CD8-positive, alpha-beta memory T cell (primary cell): ENCODE measurements at places on chromosomes 4 and X.

DNA sequence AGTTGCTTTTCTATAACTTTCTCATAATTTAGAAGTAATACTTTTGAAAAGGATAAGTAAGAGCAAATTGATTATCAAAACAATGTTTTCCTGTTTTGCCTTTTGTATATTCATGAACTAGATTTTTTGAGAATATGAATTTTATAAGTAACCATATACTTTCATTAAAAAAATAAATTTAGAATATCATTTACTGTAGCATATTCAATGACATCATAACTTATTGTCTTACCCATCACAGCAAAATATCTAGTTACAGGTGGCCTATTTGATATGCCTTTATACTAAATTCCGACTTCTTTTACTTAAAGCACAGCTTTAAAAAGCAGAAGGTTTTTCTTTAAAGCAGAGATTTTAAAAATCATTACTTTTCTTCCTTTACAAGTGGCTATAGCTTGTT is 20.1 kb downstream of the BLTP1 start:
- no peak for DNase-seq
- peaks cover 7% of the 10 kb centered on the region for H3K36me3 ChIP-seq
- peaks cover 5% of the 10 kb centered on the region for H3K4me1 ChIP-seq
- no peak overlapping the region for H3K4me3 ChIP-seq

DNA sequence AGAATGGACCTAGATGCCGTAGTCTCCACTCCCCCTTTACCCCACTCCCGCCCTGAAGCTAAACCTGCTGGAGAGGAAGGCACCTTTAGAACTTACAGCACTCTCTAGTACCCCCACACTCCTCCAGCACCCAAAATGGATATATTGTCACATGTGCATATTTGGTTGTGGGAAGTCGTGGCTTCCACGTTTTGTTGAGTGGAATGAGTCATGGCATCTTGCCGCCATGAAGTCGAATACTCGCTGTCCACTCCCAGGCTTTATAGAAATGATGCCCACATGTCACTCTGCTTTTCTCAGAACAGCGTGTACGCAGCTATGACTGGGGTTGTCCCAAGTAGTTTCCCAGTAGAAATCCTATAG is 545 bp downstream of the ABCE1 start:
- peaks cover 57% of the 10 kb centered on the region for H3K4me1 ChIP-seq
- H3K4me3 ChIP-seq, result peak overlapping the region; percentile 87
- peak overlapping the region; percentile 95 for H3K27ac ChIP-seq
- H3K27me3 ChIP-seq, result no peaks in the 10 kb centered on the region
- DNase-seq, result no peak

GRCh38 chrX:7447801-7448499 is 300.0 kb upstream of the PUDP start:
- H3K27me3 ChIP-seq, result no peaks in the 10 kb centered on the region
- DNase-seq, result no peak
- H3K4me3 ChIP-seq, result no peak overlapping the region
- no peaks in the 10 kb centered on the region for H3K36me3 ChIP-seq

- H3K27ac ChIP-seq, result no peak overlapping the region
- H3K4me1 ChIP-seq, result no peaks in the 10 kb centered on the region
- H3K4me3 ChIP-seq, result no peak overlapping the region
Observed at GRCh38 chrX:107894038-107894437, 68.4 kb downstream of the MID2 start.

- H3K36me3 ChIP-seq, result peaks cover 16% of the 10 kb centered on the region
- H3K4me3 ChIP-seq, result no peak overlapping the region
- H3K27ac ChIP-seq, result no peak overlapping the region
- H3K4me1 ChIP-seq, result no peaks in the 10 kb centered on the region
Observed at GRCh38 chrX:41137589-41137988, 52.3 kb downstream of the USP9X start.

- no peaks in the 10 kb centered on the region for H3K4me1 ChIP-seq
- no peak for DNase-seq
- H3K27ac ChIP-seq, result no peak overlapping the region
- no peaks in the 10 kb centered on the region for H3K27me3 ChIP-seq
Observed at GRCh38 chr4:80613470-80613869, 277.9 kb downstream of the CFAP299 start.
